Skeletal muscle tissue (tissue), 5 donors: ENCODE measurements at places on chromosomes 6 and 20. TPM values are rescaled to one million over a fixed set of nuclear protein-coding genes. Genes with fewer than 3 reads are reported as not detected.

Gene LY6G6C
- total RNA-seq, result not detected

Gene PMEPA1
- total RNA-seq, result 5.2 TPM

Gene CST2
- total RNA-seq, result not detected

Gene LTV1
- 19.8 TPM for total RNA-seq

Gene CD93
- 76.7 TPM for total RNA-seq

Gene EPPIN
- not detected for total RNA-seq

Gene CST7
- 1.0 TPM for total RNA-seq

Gene PET117
- total RNA-seq, result 5.7 TPM

Gene MYLK2
- 21.9 TPM for total RNA-seq
